Progenitor cell of endocrine pancreas (in vitro differentiated cells): ENCODE measurements at places on chromosomes 5 and 9. TPM values are rescaled to one million over a fixed set of nuclear protein-coding genes. Genes with fewer than 3 reads are reported as not detected.

DNA sequence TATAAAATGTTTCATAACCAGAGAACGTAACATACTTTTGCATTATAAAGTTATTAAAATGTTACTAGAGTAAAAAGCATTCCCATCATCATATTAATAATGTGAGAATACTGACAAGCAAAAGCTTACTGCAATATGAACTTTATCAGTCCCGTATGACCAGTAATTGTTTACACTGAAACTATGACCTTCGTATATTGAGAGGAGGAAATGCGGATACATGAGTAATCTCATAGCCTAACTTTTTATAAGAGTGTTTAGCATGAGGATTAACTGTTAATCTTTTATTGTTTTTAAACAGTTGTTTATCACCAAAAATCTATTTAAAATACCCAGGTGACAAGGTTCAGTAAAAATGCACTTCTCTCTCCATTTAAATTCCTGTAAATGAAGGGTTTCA is 272.4 kb downstream of the SLF1 start:
- no peak for DNase-seq
- H3K4me3 ChIP-seq, result no peak overlapping the region
- H3K4me1 ChIP-seq, result peaks cover 2% of the 10 kb centered on the region
- H3K27me3 ChIP-seq, result no peaks in the 10 kb centered on the region
- H3K27ac ChIP-seq, result no peak overlapping the region

GRCh38 chr5:139657363-139658321 is 9.5 kb downstream of the CXXC5 start:
- H3K4me3 ChIP-seq, result no peak overlapping the region
- no peaks in the 10 kb centered on the region for H3K27me3 ChIP-seq
- peak overlapping the region; percentile 89 for H3K27ac ChIP-seq
- H3K36me3 ChIP-seq, result no peaks in the 10 kb centered on the region

GRCh38 chr5:53017383-53017782 is 28.2 kb downstream of the ITGA2 start:
- H3K4me1 ChIP-seq, result peaks cover 3% of the 10 kb centered on the region
- no peaks in the 10 kb centered on the region for H3K27me3 ChIP-seq
- DNase-seq, result no peak

DNA sequence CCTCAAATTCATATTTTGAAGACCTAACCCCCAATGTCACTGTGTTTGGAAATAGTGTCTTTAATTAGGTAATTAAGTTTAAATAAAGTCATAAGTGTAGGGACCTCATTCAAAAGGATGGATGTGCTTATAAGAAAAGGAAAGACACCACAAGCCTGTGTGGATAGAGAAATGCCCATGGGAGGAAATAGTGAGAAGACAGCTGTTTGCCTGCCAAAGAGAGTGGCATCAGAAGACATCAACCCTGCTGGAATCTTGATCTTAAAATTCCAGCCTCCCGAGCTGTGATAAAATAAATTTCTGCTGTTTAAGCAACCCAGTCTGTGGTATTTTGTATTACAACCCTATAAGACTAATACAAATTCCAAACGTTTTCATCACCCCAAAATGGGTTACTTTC is 1867.9 kb upstream of the NUDT12 start:
- DNase-seq, result no peak
- no peaks in the 10 kb centered on the region for H3K27me3 ChIP-seq
- H3K4me3 ChIP-seq, result no peak overlapping the region
- no peak overlapping the region for H3K27ac ChIP-seq
- peaks cover 2% of the 10 kb centered on the region for H3K4me1 ChIP-seq

GRCh38 chr5:97629276-97629675 is 446.2 kb upstream of the RIOK2 start:
- no peaks in the 10 kb centered on the region for H3K36me3 ChIP-seq
- H3K4me1 ChIP-seq, result no peaks in the 10 kb centered on the region
- no peak overlapping the region for H3K4me3 ChIP-seq
- no peak for DNase-seq
- no peak overlapping the region for H3K27ac ChIP-seq

DNA sequence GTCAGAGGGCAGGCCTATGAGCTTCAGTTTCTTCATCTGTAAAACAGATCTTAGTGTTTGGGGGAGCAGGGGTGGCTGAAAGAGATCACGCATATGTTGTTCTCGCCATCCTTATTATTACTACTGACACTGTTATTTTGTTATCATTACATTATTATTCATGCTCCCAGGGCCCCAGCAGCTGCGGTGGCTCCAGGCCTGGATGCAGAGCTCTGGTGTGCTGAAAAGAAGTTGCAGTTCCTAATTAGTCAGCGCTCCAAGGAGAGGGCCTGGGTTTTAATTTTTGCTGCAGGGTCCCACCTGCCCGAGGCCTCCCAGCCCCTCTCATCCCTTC is 19.5 kb downstream of the CXXC5 start:
- no peaks in the 10 kb centered on the region for H3K27me3 ChIP-seq
- no peak for DNase-seq
- H3K27ac ChIP-seq, result peak overlapping the region; percentile 13
- no peak overlapping the region for H3K4me3 ChIP-seq

- peak overlapping the region; percentile 18 for H3K27ac ChIP-seq
- H3K4me1 ChIP-seq, result peaks cover 3% of the 10 kb centered on the region
- H3K4me3 ChIP-seq, result no peak overlapping the region
- peaks cover 1% of the 10 kb centered on the region for H3K36me3 ChIP-seq
- no peaks in the 10 kb centered on the region for H3K27me3 ChIP-seq
These were observed 41.9 kb upstream of the PLPP6 start for GRCh38 chr9:4620057-4620765.

GRCh38 chr5:79235261-79235633 is 684 bp upstream of the JMY start:
- no peaks in the 10 kb centered on the region for H3K36me3 ChIP-seq
- H3K4me3 ChIP-seq, result peak overlapping the region; percentile 96
- DNase-seq, result no peak
- H3K4me1 ChIP-seq, result peaks cover 9% of the 10 kb centered on the region

- H3K27ac ChIP-seq, result peak overlapping the region; percentile 12
- peaks cover 28% of the 10 kb centered on the region for H3K4me1 ChIP-seq
- no peak overlapping the region for H3K4me3 ChIP-seq
- DNase-seq, result no peak
These were observed 632.2 kb downstream of the TLR4 start for GRCh38 chr9:118336250-118336942.

- peaks cover 89% of the 10 kb centered on the region for H3K27me3 ChIP-seq
- peaks cover 3% of the 10 kb centered on the region for H3K4me1 ChIP-seq
- H3K4me3 ChIP-seq, result no peak overlapping the region
- H3K27ac ChIP-seq, result no peak overlapping the region
- DNase-seq, result no peak
These were observed 90.1 kb downstream of the LMX1B start for GRCh38 chr9:126703866-126704156.

Gene IRX2
- 4.2 and 6.0 TPM in 2 replicates for total RNA-seq

Gene NRARP
- 24.0 and 27.1 TPM in 2 replicates for total RNA-seq

Gene NPDC1
- total RNA-seq, result 62.0 and 73.2 TPM in 2 replicates

Gene POU5F2
- total RNA-seq, result 0.96 and 1.1 TPM in 2 replicates

Gene SLC6A18
- not detected in 2 replicates for total RNA-seq

Gene FRMD3
- 0.65 and 0.73 TPM in 2 replicates for total RNA-seq

Gene NMUR2
- not detected in 2 replicates for total RNA-seq

Gene PSIP1
- total RNA-seq, result 82.3 and 85.7 TPM in 2 replicates

Gene RAB3C
- 18.9 and 25.2 TPM in 2 replicates for total RNA-seq
